Occipital lobe (tissue), 3 donors: ENCODE measurements at places on chromosomes 4 and X. TPM values are rescaled to one million over a fixed set of nuclear protein-coding genes. Genes with fewer than 3 reads are reported as not detected.

Gene ADH1A
- total RNA-seq = not detected

Gene PROM1
- total RNA-seq = 43.5 TPM

Gene PAGE4
- not detected for total RNA-seq

Gene SMARCA1
- total RNA-seq = 78.0 TPM

Gene PPP4R3C
- not detected for total RNA-seq

Gene CCKAR
- total RNA-seq = not detected

Gene PDE6B
- 5.6 TPM for total RNA-seq

Gene GDI1
- 192 TPM for total RNA-seq

Gene BRS3
- not detected for total RNA-seq

Gene PIN4
- 13.7 TPM for total RNA-seq

Gene ZNF275
- total RNA-seq = 7.8 TPM

Gene PARM1
- total RNA-seq = 8.6 TPM

Gene C1QTNF7
- 2.8 TPM for total RNA-seq

Gene DGKK
- total RNA-seq = 0.47 TPM

Gene MAGEC1
- total RNA-seq = not detected
